Effector CD8-positive, alpha-beta T cell (primary cell): ENCODE measurements at places on chromosomes 3 and 15.

- peak; percentile 92 for DNase-seq
Observed at GRCh38 chr15:74614744-74615507, 710 bp upstream of the CLK3 start.

- DNase-seq, result no peak
Observed at GRCh38 chr15:92074646-92075045, 221.1 kb downstream of the SLCO3A1 start.

DNA sequence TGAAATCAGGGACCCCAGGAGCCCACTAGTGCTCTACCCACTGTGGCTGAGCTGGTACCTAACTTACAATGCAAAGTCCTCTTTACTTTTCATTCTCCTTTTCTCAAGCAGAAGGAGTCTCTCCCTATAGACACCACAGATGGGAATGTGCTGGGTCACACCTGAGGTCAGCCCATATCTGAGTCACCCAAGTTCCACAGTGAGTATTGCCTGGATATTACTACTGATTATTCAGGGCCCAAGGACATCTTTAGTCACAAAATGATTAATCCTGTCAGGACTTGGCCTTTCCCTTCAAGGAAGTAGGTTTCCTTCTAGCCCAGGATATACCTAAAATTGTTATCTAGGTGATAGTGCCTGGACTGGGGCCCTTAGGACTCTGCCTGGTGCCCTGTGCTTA lies 1305.2 kb downstream of the SI start:
- DNase-seq, result no peak

- no peak for DNase-seq
Observed at GRCh38 chr3:165159760-165160421, 36.3 kb downstream of the SLITRK3 start.

DNA sequence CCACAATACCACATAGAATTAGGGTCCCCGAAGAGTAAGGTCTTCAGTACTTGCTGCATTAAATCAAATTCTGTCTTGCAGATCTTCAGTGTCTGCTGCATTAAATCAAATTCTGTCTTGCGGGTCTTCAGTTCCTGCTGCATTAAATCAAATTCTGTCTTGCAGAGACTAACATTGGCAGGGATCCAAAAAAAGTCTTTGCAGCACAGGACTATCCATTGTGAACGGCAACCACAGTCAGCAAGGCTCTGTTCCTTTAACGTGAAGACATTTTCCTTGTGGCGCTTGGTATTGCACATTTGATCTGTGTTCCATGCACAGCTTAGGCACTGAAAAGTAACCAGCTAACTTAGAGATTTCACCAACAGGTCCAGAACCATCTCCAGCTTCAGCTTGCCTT lies 46.8 kb upstream of the POMGNT2 start:
- DNase-seq, result no peak

DNA sequence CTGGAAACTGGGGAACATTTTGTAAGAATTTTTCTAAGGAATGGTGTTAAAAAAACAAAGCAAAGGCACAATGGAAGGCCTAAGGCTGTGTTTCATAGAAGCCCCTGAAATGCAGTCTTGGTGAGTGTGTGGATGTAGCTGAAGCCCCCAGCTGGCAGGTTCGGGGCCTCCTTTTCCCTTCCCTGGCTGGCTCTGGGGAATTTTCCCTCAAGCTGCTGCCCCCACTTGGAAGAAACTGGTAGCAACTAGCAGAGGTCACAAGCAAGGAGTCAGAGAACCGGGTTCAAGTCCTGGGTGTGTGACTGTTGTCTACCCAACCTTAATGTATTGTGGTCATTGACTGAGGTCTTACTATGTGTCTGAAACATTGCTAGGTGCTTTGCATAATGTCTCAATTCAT lies 85.3 kb upstream of the MYZAP start:
- no peak for DNase-seq

GRCh38 chr3:149026718-149027117 lies 35.4 kb downstream of the GYG1 start:
- DNase-seq, result no peak

GRCh38 chr3:4071481-4072184 lies 231.5 kb upstream of the SETMAR start:
- DNase-seq, result no peak

DNA sequence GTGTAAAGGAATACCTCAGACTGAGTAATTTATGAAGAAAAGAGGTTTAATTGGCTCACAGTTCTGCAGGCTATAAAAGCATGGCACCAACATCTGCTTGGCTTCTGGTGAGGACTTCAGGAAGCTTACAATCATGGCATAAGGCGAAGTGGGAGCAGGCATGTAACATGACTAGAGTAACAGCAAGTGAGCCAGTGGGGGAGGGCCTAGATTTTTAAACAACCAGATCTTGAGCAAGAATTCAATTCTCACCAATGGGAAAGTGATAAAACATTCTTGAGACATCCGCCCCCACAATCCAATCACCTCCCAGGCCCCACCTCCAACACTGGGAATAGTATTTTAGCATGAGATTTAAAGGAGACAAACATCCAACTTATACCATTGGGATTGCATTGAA lies 44.2 kb upstream of the BCL2A1 start:
- DNase-seq, result no peak

DNA sequence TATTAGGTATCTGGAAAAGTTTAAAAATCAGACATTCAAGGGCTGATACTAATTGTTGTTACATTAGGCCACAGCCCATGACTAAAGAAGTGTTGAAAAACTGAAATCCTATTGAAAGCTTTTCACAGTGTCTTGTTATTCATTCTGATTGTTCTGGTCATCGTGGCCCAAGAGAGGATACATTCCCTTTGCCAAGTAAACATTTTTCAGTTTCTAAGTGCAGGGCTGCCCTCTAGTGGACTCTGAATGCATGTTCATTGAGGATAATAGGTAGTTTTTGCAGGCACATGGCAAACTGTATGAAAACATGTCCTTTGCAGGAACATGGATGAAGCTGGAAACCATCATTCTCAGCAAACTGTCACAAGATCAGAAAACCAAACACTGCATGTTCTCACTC lies 181.1 kb downstream of the MYRIP start:
- DNase-seq, result no peak

DNA sequence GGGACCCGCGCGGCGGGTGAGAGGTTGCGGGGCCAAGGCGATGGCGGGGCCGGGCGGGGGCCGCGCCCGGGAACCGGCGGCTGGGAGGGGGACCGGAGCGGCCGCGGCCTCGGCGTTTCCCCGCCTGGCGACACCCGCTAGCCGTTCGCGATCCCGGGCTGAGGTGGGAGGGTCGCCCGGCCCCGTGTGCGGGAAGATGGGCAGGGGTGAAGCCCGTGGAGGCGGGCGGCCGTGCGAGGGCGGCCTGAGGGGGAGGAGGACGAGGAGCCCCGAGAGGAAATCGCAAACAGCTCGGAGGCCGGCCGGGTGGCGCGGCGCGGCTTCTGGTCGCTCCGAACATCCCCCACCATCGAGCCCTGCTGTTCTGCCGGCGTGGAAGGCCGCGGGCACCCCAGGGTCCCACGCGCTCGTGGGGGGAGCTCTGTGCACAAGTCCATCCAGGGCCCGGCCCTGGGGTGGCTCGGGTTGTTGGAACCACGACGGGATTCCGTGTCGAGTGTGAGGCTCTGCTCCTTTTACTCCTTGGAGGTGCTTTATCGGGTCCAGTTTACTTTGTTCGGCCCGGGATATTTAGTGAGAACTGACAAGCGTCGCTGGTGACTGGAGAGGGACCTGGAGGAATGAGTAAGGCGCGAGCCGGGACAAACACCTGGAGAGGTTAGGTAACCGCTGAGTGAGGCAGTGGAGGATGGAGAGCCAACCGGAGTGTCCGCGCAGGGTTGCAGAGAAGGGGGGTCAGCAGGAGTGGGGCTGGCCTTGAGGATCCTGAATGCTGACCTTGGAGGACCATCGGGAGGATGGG lies 728 bp downstream of the CRTC3 start:
- DNase-seq, result peak; percentile 1

GRCh38 chr3:155549087-155549486 lies 195.8 kb downstream of the PLCH1 start:
- DNase-seq, result no peak

DNA sequence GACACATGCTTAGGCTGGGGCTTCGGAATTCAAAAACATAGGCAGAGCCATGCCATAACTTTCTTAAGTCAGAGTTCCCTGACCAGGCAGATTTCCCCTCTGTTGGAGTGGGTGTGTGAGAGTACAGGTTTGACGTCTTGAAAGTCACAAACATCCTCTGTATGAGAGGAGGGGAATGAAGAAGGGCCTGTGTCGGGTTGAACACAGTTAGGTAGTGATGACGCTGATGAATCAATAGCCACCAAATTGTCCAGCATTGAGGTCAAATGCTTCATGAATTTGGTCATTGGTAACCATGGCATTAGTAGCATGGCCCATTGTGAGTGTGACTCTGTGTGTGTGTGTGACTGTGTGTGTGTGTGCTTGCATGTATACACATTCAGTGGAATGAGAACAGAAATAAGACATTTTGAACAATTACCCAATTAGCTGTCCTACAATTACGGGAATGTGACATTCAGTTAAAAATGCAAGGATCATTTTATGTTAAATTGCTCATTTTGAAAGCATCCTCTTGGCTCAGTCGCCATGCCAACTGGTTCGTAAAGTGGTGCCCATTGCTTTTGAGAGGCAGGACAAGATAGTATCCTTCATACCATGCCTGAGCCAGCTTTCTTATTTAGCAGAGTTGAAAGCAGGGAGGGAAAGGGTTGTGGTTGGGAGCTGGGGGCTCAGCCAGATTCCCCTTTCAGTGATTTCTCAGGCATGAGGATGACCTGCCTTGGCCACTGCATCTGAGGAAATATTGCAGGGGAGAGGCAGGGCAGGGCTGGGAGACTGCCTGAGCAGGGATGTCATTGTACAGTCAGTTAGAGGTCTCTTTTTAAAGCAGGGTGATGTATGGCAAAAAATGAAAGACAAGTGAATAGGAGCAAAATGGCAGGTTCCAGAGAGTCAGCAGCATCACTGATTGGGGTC lies 35.4 kb downstream of the RBP2 start:
- no peak for DNase-seq

GRCh38 chr3:149401212-149401925 lies 23.9 kb upstream of the TM4SF1 start:
- DNase-seq, result no peak

GRCh38 chr15:45110256-45110820 lies 3.6 kb downstream of the DUOX2 start:
- DNase-seq, result no peak

GRCh38 chr15:32643907-32644445 lies 2.5 kb downstream of the SCG5 start:
- no peak for DNase-seq

- DNase-seq, result no peak
Observed at GRCh38 chr3:70245746-70246525, 66.5 kb downstream of the MDFIC2 start.
